Fibroblast of skin of right biceps (primary cell): ENCODE measurements at places on chromosomes 12 and 14.

DNA sequence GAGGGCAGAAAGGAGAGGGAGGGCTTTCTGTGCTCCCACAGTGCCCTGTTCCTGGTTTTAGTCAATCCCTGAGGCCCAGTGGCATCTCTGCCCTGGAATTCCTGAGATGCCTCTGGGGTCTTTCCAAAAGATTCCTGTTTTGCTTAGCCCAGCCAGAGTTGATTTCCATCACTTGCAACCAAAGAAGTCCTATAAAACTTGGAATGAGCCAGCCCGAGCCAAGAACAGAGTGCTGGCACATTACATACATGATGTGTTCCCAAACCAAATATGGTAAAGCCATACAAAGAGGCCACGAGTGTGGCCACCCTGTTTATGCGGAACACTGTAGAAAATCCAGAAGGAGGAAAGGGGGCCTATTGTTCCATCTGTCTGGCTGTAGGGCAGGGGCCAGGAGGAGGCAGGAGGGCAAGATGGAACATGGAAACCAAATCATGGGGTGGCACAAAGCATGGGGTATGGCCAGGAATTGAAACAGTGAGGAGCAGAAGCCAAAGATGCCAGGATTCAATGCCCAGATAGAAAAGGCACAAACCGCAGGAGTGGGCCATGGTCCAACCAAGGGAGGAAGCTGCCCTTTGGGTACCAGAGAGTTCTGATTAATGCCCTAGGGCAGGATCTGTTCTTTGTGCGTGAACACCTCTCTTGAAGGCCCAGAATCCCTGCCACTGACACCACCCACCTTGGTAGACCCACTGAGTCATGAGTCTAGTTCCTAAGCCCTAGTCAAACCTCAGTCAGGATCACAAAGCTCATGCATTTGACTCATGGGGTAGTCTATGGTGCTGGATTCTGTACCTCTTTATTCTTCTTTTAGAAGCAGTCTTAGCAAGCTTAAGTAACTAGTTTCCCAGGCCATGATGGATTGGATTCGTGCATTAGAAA lies 75.2 kb downstream of the LRRC74A start:
- peak; percentile 41 for DNase-seq

GRCh38 chr12:26226629-26227360 lies 31.4 kb downstream of the SSPN start:
- peak; percentile 40 for DNase-seq

DNA sequence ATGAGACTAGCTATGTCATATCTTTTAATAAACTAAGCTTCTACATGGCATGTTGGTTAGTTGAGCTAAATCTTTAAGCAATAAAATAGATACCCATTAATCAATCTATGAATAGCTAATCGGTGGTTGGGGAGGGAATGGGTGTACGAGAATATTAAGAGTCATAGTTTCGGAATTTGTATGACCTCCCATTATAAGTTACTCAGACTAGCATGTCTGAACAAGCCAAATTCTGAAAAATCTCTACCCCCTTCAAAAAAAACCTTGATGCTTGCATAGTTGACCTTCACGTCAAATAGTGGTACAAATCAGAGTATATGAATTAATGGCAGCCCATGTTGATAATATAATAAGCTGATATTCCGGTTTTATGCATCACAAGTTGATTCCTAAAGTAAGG lies 60.0 kb downstream of the PLEKHG7 start:
- DNase-seq = no peak

GRCh38 chr12:75184516-75184915 lies 25.1 kb downstream of the KCNC2 start:
- DNase-seq = no peak

DNA sequence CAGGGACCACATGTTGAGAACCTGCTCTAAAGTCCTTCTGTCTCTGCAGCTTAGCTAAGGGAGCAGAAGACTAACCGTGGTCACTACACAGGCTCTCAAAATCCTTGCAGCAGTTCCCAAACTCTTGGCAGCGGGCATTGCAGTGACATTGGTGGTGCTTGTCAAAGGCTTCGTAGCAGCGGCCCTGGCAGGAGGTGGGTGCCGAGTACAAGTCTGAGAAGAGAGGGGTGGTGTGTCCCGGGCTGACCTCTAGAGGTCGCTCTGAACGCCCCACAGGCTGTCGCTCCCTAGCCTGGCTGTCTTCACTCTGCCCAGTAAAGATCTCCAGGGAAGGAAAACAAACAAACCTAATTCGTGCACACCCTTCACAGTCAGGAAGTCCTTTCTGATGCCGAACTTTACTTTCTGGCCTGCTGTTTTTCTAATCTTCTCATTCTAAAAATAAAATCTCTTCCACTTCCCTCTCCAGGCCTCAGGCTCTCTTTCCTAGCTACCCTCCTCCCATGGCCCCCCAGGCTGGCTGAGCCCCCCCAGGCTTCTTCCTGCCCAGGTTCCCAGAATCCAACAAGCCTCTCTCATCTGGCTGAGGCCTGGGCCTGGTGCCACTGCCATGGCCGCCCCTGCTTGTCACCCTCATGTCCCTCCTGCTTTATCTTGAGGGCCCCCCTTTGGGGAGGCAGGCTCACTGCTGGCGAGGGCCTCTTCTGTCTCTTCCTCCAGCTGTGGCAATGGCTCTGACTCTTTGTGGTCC lies 7.7 kb downstream of the ENDOU start:
- DNase-seq = peak; percentile 76

- peak; percentile 31 for DNase-seq
Observed at GRCh38 chr14:63045612-63046320, 508 bp upstream of the KCNH5 start.
